ENCODE measurements at places on chromosomes 4 and X.
A peak's percentile ranks its signal among the peaks of the same experiment; 100 is the strongest.

DNA sequence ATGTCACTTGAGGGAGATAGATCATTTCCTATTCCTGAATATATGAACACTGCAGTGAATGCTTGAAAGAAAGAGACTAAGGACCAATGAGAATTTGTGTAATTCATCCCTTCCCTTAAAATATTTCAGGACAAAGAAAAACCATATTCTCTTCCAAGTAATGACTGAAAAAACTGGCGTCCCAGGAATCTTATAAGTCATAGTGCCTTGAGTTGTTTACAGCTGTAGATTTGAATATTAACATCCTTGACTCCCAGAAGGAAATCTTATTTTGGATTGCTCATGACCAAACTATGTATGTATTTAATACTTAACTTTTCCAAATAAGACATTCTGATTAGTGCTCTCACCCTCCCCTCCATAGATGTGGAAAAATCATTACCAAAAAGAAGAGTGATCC lies 55.5 kb downstream of the CLDN22 start:
- no peak for DNase-seq

GRCh38 chr4:105551965-105552746 lies at the start of gene ARHGEF38:
TSS of gene ARHGEF38 (plus strand) at chr4:105552620. CDS start at chr4:105552766, 146 bp downstream.
- DNase-seq: no peak

DNA sequence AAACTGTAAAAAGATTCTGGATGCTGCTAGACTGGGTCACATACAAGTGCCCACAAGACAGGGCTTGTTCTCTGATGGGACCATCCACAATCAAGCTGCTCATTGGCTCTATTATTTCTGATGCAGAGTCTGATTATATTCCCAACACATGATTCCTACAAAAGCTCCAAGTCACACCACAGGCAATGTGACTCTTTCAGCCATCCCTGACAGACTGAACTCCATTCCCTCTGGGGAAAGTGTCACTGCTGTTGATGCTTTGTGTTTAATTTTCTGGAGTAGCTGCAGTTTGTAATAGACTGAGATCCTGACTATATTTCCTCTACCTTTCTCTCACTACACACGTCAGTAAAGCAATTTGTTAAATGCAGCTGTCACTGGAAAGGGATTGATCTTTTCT lies 55.4 kb upstream of the BCLAF3 start:
- no peak for DNase-seq

DNA sequence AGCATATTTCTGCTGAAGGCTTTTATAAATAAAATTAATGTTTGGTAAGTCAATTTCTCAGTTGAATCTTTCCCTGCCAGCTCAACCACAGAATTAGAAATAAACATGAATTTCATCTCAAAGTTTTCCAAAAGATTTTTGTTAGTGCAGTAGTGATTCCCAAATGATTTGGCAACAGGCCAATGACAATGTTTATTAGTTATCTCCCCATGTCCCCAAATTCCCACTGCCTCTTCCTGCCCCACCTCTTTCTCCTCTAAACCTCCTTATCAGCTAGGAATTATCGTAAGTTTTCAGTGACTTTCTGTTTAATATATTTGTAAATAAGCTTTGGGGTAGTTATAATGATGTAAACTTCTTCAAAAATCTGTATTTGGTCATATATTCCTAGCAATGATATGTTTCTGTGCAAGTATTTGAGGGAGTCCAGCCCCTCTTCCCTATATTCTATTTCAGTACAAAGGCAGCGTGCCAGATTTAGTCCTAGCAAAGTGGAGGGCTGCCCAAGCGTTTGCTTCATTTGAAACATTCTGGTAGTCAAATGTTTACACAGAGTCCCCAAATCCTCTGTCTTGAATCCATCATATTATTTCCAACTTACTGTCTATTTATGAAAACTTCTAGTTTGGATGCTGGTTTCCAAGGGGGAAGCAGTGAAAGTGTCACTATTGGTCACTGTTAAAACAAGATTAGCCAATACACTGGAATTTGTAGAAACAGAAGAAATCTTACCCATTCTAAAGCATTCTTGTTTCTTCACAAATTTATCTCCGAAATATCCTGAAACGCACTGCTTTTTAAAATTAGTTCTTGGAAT lies 33.7 kb upstream of the ANKRD50 start:
- DNase-seq: no peak

- no peak for DNase-seq
These were observed 737 bp downstream of the NELFA start for GRCh38 chr4:2007804-2008670.

DNA sequence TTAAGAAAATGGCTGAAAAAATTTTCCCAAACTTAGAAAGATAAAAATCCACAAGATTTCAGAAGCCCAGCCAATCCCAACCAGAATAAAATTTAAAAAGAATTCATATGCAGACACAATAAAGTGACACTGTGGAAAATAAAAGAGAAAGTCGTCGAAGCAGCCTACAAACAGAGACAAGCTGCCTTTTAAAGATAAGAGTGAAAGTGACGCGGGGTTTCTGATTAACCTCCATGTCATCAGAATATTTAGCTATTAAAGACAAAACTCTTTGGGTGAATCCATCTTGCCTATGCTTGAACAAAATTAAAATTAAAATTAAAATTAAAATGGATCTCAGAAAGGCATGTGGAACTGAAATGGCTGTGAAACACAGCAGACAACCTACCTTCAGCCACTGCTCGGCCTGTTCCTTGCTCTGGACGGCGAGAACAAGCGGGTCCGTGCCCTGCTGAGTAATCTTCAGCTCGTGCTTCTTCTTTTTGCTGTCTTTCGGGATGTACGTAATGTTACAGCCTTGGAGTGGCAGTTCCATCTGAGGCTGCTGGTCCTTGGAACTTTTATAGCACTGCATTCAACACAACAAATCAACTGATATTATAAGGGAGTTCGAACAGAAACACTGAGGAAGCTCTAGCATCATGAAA lies 101.4 kb downstream of the AFAP1 start:
- no peak for DNase-seq

GRCh38 chr4:87423317-87424098 lies 1.1 kb downstream of the NUDT9 start:
- peak; percentile 29 for DNase-seq

- no peak for DNase-seq
These were observed 10.7 kb upstream of the XPNPEP2 start for GRCh38 chrX:129728061-129728460.

DNA sequence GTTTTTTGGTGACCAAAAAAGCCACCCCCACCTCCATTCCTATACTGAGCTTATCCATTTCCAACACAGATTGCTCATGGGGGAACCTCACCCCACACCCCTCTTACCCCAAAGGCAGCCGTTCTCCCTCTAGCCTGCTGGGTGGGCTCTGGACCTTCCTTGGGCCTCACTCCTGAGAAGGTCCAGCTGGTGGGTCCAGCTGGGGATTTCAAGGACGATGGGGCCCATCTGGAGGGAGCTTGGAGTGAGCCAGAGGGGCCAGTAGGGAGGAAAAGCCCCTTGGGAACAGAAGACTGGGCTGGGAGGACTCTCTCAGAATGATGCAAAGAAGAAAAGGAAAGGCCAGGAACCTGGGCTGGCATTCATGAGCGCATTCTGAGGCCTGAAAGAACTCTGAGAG lies 42.0 kb upstream of the PJA1 start:
- no peak for DNase-seq

Measured in Kasumi-1 (cell line).